Activated B cell treated with CpG ODN at 0.5 μM for 24 hours (primary cell): ENCODE measurements at places on chromosomes 1 and 21. TPM values are rescaled to one million over a fixed set of nuclear protein-coding genes. Genes with fewer than 3 reads are reported as not detected.

DNA sequence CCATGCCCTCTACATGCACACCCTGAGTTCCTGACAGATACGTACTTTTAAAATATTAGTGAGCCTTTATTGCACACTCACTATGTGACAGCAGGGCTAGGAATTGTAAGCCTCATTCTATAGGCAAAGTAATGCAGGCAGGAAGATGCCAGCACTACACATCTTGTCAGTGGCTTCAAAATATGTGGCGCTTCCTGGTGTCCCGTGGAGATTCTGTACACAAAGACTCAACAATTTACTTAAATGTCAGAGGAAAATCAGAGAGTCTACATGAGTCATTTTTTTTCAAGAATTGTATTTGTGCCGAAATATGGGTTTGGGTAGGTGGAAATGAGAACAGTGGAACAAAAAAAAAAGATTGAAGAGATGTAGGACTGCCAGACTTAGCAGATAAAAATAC, 27.6 kb downstream of the RNASEL start:
- peaks cover 2% of the 10 kb centered on the region for H3K4me1 ChIP-seq
- no peaks in the 10 kb centered on the region for H3K36me3 ChIP-seq
- H3K27ac ChIP-seq: no peak overlapping the region

- H3K27ac ChIP-seq: no peak overlapping the region
- DNase-seq: no peak
- no peaks in the 10 kb centered on the region for H3K36me3 ChIP-seq
- no peak overlapping the region for H3K4me3 ChIP-seq
- peaks cover 15% of the 10 kb centered on the region for H3K27me3 ChIP-seq
- no peaks in the 10 kb centered on the region for H3K4me1 ChIP-seq
These were observed 45.8 kb upstream of the DMRTB1 start for GRCh38 chr1:53413175-53414001.

- H3K36me3 ChIP-seq: no peaks in the 10 kb centered on the region
- H3K4me3 ChIP-seq: no peak overlapping the region
- no peak overlapping the region for H3K27ac ChIP-seq
- H3K27me3 ChIP-seq: peaks cover 49% of the 10 kb centered on the region
- peaks cover 20% of the 10 kb centered on the region for H3K4me1 ChIP-seq
These were observed 4.2 kb downstream of the HIVEP3 start for GRCh38 chr1:41914516-41914915.

GRCh38 chr1:94549706-94550105, 8.1 kb upstream of the F3 start:
- H3K27ac ChIP-seq: no peak overlapping the region
- H3K4me1 ChIP-seq: no peaks in the 10 kb centered on the region
- H3K4me3 ChIP-seq: no peak overlapping the region
- no peak for DNase-seq

DNA sequence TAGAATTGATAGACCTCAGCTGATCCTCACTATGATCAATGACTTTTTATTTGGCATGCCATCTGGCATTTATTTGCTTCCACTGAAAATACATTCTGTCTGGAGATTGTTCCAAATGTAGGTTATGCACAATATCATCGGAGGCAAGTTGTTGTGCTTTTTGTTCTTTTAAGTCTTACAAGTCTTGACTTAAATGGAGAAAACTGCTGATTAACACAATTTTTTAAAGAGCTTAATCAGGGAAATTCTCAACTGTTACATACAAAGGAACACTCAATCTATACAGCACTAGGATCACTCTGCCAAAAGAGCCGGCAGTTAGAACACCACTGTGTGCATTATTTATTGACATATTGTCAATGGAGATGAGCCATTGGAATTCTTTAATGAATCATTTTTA, 19.2 kb downstream of the CYYR1 start:
- no peaks in the 10 kb centered on the region for H3K27me3 ChIP-seq
- H3K4me1 ChIP-seq: no peaks in the 10 kb centered on the region
- no peaks in the 10 kb centered on the region for H3K36me3 ChIP-seq
- no peak overlapping the region for H3K4me3 ChIP-seq
- no peak overlapping the region for H3K27ac ChIP-seq

DNA sequence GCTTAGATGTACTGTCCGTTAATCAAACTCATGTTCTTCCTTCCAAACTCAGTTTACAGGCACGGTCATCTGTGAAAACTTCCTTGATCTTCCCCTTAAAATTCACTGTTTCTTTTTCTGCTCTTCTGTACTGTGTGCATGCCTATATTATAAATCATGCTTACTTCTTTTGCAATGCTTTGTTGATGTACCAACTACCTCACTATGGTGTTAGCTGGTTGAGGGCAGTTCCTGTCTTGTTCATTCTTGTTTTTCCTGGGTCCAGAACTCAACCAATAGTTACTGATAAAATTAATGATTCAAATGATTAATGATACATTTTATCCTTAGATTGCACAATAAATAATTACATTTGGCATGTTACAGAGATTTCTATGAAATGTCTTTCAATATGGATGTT, 163.8 kb downstream of the CHRM3 start:
- H3K27me3 ChIP-seq: no peaks in the 10 kb centered on the region
- no peak overlapping the region for H3K27ac ChIP-seq
- H3K36me3 ChIP-seq: no peaks in the 10 kb centered on the region
- peaks cover 3% of the 10 kb centered on the region for H3K4me1 ChIP-seq

DNA sequence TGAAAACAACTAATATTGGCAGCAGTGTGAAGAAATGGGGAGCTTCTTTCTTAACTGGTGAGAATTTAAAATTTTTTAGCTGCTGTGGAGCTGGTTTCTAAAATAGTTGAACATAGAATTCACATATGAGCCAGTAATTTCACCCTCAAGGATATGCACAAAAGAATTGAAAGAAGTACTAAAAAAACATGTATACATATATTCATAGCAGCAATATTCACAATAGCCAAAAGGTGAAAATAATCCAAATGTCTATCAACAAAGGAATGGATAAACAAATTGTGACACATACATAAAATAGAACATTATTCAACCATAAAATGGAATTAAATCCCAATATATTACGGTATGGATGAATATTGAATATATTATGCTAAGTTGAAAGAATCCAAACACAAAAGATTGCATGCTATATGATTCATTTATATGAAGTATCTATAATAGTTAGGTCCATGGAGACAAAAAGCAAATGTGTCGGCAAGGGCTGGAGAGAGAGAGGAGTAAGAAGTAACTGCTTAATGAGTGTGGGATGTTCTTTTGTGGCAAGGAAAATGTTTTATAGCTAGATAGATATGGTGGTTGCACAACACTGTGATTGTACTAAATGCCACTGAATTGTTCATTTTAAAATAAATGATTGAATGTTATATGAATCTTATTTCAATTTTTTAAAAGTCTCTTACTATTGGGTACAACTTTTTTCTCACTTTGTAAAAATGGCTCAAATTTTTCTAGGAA, 14.8 kb upstream of the COL11A1 start:
- H3K4me3 ChIP-seq: no peak overlapping the region
- no peaks in the 10 kb centered on the region for H3K27me3 ChIP-seq
- H3K4me1 ChIP-seq: no peaks in the 10 kb centered on the region

DNA sequence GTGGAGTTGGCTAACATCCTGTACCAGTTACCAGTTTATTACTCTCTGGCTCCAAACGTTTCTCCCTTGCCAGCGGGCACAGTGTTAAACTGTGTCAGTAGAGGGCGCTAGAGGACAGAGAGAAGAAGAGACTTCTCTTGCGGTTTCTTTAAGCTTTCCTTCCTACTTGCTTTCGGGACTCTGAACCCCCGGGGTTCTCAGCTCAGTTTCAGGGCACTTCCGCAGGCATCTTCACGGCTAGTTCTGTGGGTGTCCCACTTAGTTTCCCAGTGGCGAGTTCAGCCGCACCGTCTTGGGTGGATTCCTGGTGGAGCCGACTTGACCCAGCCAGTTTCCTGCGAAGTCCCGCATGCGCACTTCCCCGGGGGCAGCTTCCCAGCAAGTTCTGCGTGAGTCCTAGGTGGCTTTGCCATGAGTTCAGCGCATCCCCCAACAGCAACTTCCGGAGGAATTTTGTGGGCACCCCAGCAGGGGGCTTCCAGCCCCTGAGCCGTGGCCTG, 37.9 kb upstream of the BTG2 start:
- H3K27me3 ChIP-seq: no peaks in the 10 kb centered on the region
- peak; percentile 62 for DNase-seq
- no peaks in the 10 kb centered on the region for H3K36me3 ChIP-seq
- peak overlapping the region; percentile 87 for H3K27ac ChIP-seq

DNA sequence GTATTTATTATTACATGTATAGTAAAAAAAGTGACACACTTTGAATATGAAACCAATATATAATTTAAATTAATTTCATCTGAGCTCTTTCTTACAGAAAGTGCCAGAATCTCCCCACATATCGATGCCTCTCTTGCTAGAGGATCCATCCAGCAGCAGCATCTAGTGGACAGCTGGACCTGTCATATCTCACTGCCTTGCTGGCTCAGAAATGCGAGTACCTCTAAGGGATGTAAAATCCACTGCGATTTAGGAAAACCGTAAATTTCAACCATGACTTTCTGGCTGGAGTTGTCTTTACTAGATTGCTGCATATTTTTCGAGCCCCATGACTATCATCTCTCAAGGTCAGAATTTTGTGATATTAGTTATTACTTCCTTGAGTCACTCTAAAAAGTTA, 333.8 kb downstream of the NEGR1 start:
- no peak overlapping the region for H3K4me3 ChIP-seq
- H3K27ac ChIP-seq: no peak overlapping the region
- no peak for DNase-seq
- H3K36me3 ChIP-seq: no peaks in the 10 kb centered on the region
- no peaks in the 10 kb centered on the region for H3K27me3 ChIP-seq

DNA sequence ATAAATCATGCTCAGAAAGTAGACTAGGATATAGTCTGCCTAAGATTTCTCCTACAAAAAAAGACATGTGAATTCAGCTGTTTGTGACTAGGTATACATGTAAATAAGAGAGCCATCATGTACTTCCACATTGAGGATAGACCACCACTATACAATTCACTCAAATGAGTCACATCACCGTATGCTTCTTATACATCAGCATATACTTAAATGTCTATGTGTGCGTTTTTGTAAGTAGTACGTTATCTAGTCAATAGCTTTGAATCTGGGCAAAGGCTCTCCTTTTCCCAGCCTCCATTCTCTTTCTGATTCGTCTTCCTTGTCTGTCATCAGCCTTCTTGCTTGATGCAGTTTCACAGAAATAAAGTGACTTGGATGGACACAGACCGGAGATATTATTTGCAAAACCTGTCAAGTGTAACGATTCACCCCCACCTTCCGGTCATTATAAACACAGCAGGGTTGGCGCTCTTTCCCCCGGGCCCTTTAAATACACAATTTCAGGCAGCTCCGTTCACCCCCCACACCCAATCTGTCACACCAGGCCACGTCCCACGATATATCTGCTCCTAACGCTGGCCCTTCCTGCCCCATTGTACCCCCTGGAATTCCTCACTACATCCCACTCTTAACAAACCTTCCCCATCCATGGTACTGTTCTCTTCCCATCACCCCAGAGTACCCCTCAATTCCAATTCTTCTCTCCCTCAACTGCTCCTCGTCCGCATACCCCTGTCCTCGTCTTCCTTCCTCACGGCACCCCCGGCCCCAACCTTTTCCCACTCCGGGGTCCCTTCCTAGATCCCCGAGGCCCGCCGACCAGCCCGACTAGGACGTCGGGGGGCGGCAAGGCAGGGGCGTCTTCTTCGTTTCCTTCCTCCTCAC, 636 bp downstream of the VAMP4 start:
- H3K4me3 ChIP-seq: peak overlapping the region; percentile 100
- peak overlapping the region; percentile 100 for H3K27ac ChIP-seq

- peak; percentile 75 for DNase-seq
- peaks cover 93% of the 10 kb centered on the region for H3K4me1 ChIP-seq
These were observed 4.9 kb downstream of the SH3BGRL3 start for GRCh38 chr1:26284597-26285347.

- no peak overlapping the region for H3K27ac ChIP-seq
- H3K36me3 ChIP-seq: peaks cover 58% of the 10 kb centered on the region
- H3K27me3 ChIP-seq: no peaks in the 10 kb centered on the region
- H3K4me1 ChIP-seq: peaks cover 31% of the 10 kb centered on the region
- DNase-seq: no peak
These were observed 84.7 kb downstream of the NOTCH2 start for GRCh38 chr1:119984771-119985170.

- H3K27ac ChIP-seq: no peak overlapping the region
- no peaks in the 10 kb centered on the region for H3K36me3 ChIP-seq
- no peaks in the 10 kb centered on the region for H3K4me1 ChIP-seq
- H3K27me3 ChIP-seq: no peaks in the 10 kb centered on the region
- DNase-seq: no peak
These were observed 45.7 kb downstream of the ZC3H11B start for GRCh38 chr1:219566951-219567947.

DNA sequence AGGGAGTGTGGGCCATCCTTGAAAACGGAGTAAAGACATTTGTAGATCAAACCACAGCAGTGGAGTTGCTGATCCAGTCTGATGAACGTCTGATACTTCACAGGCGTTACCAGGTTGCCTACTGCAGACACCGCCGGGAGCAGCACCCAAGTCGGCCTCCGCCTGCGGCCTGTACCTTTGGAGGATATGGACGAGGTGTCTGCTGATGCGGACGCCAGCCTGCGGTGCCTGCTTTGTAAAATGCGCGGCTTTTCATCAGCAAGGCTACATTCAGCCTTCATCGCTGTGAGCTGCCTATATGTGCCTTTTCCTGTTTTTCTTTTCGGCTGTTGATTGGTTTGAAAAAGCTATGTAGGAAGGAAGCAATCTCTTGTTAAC, 16.0 kb downstream of the SLX9 start:
- no peak overlapping the region for H3K27ac ChIP-seq
- H3K36me3 ChIP-seq: peaks cover 60% of the 10 kb centered on the region
- H3K4me1 ChIP-seq: peaks cover 22% of the 10 kb centered on the region
- H3K4me3 ChIP-seq: no peak overlapping the region
- DNase-seq: no peak

KCNE2 gene
- total RNA-seq: not detected in 2 replicates

PALMD gene
- total RNA-seq: not detected in 2 replicates

LCK gene
- total RNA-seq: 16.6 and 16.8 TPM in 2 replicates

SAMD11 gene
- total RNA-seq: not detected in 2 replicates

SDC3 gene
- 0.71 and 0.81 TPM in 2 replicates for total RNA-seq

ACTN2 gene
- not detected in 2 replicates for total RNA-seq

WNT2B gene
- total RNA-seq: 1.0 and 1.4 TPM in 2 replicates

DTL gene
- total RNA-seq: 4.2 and 5.0 TPM in 2 replicates

RHEX gene
- 30.4 and 34.8 TPM in 2 replicates for total RNA-seq
